HS-5 (cell line): ENCODE measurements at places on chromosomes 7 and 10.

- no peak for DNase-seq
These were observed 54.9 kb upstream of the ELN start for GRCh38 chr7:73973091-73973490.

DNA sequence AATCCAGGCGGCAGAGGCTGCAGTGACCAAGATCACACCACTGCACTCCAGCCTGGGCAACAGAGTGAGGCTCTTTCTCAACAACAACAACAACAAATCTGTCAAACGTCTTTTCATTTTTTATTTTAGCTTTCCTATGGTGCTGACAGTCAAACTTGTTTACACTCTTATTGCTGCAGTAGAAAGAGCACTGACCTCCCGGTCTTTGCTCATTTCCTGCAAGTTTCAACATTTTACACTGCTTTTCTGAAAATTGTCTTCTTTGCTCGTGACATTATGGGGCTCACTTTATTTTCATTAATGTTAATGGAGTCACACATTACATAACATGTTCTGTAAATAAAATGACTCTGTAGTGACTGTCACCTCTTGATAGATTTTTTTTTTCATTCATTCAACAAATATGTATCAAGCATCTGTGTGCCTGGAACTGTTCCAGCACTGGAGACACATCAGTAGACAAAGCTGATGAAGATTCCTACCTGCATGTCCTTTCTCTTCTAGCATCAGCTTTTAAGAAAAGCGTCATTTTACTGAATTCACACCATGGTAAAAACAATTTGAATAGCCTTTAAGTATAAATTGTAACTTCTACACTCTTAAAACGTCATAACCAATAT, 277.3 kb downstream of the CELF2 start:
- DNase-seq: no peak

DNA sequence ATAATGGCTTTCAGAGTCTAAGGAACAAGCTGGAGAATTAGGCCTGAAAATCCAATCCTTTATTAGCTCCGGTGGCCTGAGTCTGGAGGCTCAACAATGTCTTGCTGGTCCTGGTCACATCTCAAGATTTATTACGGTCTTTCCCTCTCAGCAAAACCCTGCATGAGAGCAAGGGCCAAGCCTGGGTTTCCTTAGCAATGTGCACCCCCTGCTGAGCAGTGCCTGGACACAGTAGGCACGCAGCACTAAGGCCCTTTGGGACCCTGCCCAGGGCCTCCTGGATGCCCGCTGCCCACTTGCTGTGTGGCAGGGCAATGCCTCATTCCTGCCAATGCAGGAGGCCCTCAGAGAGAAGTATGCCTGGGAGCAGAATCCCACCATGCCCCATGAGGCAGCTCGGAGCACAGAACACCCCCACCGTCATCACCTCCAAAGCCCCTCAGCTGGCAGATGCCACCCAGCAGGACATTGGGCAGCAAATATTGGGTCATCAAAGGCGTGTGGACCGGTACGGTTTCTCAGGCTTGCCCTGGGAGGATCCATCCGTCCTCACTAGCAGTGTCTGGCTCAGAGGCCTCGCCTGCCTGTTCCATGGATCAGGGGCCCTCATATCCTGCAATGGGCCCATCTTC, 156.4 kb downstream of the OAT start:
- no peak for DNase-seq

DNA sequence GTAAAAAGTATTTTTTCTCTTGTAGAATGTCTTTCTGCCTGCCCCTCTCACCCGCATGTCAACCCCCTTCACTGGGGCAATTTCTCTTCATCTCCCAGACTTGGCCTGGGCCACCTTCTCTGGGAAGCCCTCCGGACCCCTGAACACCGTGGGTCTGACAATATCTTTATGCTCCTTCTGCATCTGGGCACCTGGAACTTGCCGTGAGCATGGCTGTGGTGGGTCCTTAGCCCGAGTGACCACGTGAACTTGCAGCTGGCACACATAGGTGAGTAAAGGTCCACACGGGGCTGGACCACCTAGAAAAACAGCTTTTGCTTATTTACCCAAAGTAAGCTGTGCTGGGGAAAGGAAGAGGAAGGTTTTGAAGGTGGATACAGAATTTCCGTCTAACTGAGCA, 600.2 kb downstream of the DNAJB6 start:
- DNase-seq: no peak

- DNase-seq: no peak
These were observed 115.5 kb downstream of the TAF3 start for GRCh38 chr10:7933757-7934156.

DNA sequence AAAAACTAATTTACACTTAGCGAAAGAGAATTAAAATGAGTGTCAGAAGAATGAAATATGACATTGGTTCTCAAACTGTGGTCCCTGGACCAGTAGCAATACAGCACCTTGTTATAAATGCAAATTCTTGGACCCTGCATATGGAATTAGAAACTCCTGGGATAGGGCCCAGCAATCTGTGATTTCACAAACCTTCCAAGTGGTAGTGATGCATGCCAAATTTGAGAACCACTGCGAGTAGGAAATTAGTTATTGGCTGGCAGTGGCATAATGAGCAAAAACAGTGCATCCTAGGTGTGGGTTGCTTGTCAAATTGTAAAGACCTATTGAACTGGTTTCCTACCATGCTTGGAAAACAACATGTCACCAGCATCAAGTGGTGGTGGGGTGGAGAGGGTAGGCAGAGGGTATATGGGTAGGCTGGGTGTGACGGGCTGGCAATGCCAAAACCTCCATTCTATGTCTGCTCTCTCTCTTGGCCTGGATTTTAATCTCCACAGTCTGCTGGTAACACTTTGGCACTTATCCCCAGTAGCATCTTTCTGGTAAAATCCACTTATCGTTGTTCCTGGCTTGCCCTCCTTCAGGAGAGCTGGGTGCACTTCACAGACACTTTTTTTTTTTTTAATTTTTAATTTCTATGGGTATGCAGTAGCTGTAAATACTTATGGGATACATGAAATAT, 50.0 kb downstream of the ZNF22 start:
- DNase-seq: no peak

- no peak for DNase-seq
These were observed 199.9 kb downstream of the GATA3 start for GRCh38 chr10:8254350-8254749.

GRCh38 chr7:2024567-2024918, 208.2 kb downstream of the MAD1L1 start:
- no peak for DNase-seq

GRCh38 chr7:2504889-2505375, 14.6 kb upstream of the LFNG start:
- no peak for DNase-seq

GRCh38 chr10:78772486-78772885, 296.3 kb upstream of the ZMIZ1 start:
- DNase-seq: no peak

DNA sequence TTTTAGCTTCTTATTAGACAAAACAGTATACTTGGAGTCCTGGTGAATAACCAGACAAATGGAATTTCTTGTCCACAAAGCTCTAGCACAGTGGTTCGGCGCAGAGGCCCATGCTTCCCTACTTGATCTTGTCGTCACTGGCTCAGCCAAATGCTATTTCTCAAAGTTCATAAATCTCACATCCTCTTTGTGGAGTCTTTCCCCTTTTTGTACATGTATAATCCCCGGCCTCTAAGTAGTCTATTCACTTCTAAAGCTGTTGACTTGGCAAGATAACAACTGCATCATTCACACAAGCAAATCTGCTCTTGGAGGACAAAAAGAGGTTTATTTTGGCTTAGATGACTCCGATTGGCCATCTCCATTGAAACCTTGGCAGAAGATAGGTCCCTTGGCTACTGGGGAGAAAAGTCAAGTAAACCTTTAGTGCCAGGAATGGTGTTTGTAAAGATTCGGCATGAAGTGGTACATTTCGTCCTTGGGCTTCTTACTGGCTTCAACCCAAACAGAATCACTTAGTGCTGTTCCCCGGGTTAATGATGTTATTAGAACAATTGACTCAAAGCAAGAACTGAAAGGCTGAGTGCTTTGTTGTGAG, 5.1 kb upstream of the AKR1E2 start:
- DNase-seq: no peak

GRCh38 chr7:50220273-50220672, 84.2 kb upstream of the IKZF1 start:
- DNase-seq: no peak

DNA sequence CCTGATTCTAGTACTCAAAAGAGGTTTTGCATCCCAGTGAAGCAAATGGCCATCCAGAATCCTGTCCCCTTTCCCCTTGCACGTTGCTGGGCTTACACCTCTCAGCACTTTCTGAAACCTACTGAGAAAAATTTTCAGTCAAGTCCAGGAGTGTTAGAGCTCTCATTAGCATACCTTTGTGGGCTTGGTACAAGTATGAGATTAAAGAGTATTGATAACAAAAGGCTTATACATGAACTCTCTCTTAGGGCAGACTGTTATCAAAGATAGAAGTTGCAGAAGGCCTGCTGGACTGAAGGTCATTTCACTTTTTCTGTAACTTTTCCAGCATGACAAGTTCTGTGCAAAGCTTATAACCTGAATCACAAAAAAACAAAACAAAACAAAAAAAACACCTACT, at the start of gene ASAH2:
ASAH2 (minus strand) TSS at position 123 of the 400 bp plus-strand sequence. CDS start 2,906 bp downstream, outside the sequence.
- DNase-seq: no peak

DNA sequence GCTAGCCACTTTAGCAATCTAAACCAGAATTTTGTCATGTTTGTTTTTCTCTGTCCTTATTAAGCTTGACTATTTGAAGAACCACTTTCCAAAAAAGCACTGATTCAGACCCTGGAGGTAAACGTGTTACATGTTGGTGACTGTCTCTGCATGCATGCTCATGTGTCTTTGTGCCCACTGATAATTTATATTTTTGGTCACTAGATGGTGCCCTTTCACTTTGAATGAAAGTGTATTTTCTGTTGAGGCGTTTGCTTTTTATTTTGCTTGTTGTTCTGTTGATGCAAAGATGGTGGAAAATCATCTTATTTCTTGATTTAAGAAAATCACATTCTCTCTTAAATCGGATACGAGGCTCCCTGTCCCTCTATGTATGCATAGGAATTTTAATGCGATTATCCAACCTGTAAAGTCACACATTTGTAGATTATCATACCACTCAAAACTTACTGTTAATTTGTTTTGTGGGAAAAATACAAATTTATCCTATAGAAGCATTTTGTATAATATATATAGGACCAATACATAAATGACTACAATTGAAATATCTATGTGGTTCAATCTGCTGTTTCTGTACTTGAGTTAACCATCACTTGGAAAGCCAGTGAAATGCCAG, 269.3 kb downstream of the BICC1 start:
- peak; percentile 43 for DNase-seq

DNA sequence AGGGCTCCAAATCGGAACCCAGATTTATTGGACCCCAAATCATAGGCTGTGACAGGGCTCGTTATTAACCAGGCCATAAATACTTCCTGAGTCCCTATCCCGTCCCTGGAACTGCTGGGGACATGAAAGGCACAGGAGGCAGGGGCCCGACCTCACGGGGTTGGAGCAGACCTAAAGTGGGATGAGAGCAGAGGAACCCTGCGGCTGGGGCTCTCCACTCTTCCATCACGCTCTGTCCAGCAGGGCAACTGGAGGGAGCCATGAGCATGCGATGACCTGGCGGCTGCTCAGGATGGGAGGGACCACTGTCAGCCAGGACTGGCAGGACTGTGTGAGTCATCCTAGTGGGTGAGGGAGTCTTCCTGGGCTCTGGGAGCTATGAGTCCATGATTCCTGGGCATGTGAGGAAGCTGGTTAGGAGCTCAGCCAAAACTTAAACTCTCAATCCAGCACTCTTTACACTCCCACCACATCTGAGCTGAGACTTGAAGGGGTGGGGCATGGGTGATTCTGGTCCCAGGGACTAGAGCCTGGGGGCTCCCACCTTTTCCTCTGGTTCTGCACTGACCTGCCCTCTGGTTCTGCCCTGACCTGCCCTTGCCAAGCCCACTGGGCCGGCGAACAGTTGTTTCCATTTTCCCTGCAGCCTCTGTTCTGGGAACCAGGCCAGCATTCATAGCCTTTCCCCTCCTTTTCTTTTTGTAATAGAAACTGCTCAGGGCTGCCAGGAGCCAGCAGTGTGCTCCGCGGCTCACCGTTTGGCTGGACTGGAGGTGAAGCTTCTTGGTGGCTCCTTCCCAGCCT, 47.1 kb downstream of the SYPL1 start:
- peak; percentile 68 for DNase-seq

- DNase-seq: no peak
These were observed 155.1 kb upstream of the SEMA3D start for GRCh38 chr7:85341973-85342372.

DNA sequence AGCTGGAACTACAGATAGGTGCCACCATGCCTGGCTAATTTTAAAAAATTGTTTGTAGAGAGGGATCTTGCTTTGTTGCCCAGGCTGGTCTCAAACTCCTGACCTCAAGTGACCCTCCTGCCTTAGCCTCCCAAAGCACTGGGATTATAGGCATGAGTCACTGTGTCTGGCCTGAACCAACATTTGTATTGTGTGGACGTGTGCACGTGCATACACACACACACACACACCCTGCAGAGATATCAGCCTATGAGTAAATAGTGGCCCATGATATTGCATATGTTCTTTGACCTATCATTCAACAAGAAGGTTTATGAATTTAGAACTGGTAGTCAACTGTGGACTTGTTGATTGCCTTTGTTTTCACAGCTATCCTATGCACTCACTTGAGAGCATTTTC, 161.6 kb downstream of the BAMBI start:
- no peak for DNase-seq

DNA sequence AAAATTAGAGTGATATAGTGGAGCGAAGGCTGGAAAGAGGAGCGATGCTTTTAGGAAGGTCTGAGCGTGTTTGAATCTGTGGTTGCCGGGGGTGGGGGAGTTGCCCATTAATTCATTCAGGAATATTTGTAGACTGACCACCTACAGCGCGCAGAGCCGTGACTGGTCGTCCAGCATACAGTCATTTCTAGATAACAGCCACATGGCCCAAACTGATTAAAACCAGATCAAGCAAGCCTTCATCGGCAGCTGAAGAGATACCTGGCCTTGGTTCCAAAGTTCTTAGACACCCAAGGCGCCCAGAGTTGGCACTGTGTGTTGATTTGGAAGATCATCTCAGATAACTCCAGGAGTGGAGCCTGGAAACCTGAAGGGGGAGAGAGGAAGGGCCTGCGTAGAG, 1.7 kb downstream of the PROSER2 start:
- DNase-seq: no peak
